ENCODE measurements at places on chromosomes 7 and 10.

DNA sequence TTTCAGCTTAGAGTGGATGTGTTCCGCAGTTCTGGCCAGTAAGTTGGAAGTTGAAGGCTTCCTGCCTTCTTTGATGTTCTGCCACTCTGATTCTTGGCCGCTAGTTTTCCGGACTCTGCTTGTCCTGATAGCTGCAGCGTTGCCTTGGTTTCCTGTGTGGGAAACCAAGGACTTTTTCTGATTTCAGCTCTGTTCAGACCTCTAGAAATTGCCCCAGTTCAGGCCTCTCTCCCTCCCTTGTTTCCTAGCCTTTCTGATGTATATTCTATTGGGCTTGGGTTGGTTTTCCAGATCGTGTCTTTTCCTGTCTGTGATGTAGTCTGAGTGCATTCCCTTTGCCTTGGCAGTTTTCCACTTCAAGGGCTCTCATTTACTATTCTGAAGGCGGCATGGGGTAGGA is 318.7 kb downstream of the BBS9 start:
- DNase-seq = no peak

DNA sequence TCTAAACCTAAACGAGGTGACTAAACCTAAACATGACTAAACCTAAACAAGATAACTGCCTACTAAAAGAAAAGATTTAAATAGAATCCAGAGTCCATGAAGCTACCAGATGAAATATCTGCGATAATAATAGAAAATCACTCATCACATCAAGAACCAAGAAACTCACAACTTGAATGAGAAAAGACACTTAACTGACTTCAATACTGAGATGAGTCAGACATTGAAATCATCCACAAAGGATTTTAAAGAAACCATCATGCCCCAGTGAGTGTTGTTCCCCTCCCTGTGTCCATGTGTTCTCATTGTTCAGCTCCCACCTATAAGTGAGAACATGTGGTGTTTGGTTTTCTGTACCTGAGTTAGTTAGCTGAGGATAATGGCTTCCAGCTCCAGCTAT is 416.0 kb downstream of the CALN1 start:
- no peak for DNase-seq

- DNase-seq = no peak
Observed at GRCh38 chr10:21100871-21101514, 203.9 kb upstream of the NEBL start.

- no peak for DNase-seq
Observed at GRCh38 chr10:71094712-71095390, 117.5 kb upstream of the UNC5B start.

DNA sequence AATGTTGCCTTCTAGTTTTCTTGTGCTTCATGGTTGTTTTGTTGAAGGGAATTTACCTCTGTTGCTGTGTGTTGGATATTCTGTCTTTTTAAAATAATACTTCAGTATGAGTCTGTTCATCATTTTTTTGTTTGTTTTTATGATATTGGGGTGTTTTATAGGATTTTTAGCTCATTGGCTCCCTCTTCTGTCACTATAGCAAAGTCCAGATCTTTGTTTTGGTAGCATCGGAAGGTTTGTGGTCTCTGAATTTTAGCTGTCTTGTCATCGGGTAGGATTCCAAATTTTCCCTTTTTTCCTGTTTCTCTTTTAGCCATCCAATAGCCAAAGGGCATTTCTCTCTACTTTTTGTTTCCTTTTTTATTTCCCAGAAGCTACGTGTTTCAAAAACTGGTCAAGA is 91.4 kb downstream of the EXOC4 start:
- DNase-seq = no peak
